ENCODE measurements at places on chromosomes 3 and 15.

GRCh38 chr3:183884427-183885296, at the start of gene PARL:
TSS of gene PARL (minus strand) at chr3:183884880. CDS start at chr3:183884846, 34 bp downstream.
- DNase-seq, result peak; percentile 91

DNA sequence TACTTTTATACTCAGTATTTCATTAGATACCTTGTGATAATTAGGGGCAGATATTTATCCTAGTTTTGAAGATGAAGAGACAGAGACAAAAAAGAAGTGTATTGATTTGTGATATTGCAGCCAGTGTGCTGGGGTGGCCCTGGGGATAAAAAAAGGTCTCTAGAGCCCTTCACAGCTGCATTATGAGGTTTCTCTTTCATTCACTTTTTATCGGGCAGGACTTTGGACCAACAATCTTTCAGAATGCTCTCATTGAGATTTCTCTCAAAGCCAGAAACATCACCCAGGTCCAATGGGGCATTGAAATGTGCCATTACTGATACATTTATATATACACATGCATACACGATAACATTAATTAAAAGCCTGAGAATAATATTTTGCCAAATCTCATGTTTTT, 20.5 kb upstream of the SELENOT start:
- no peak for DNase-seq

GRCh38 chr15:45759936-45760335, 125.1 kb downstream of the SQOR start:
- no peak for DNase-seq

GRCh38 chr3:122930063-122930997, 97.2 kb downstream of the SEMA5B start:
- DNase-seq, result no peak

DNA sequence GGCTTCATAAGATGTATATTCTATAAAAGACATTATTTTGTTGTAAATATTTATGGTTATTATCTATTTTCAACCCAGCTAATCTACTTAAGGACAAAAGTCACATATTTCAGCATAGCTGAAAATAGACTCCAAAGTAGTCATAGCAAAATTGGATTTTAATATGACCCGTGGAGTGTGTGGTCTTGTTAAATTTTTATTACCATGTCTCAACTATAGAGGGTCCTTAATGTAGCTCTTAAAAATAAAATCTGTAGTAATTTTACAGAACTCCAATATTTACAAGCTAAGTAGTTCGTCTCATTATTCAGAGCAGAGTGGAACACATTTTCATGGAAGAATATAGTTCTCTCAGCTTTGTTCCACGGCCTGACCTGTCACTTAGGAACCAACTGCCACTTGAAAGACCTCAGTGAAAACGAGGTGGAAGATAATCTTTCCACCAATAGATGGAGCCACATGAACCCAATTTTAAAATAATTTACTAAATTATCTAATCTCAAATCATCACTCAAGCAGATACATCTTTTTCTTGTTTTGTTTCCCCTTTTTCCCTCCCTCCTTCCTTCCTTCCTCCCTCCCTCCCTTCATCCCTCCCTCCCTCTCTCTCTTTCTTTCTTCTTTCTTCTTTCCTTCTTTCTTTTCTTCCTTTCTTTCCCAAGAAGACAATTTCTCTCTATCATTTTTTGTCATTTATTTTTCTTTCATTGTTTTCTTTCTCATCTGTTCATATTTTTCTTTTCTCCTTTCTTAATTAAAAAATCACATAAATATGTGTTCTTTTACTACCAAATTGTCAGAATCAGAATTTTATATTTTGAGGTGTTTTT, 97.2 kb downstream of the CLDN1 start:
- no peak for DNase-seq

DNA sequence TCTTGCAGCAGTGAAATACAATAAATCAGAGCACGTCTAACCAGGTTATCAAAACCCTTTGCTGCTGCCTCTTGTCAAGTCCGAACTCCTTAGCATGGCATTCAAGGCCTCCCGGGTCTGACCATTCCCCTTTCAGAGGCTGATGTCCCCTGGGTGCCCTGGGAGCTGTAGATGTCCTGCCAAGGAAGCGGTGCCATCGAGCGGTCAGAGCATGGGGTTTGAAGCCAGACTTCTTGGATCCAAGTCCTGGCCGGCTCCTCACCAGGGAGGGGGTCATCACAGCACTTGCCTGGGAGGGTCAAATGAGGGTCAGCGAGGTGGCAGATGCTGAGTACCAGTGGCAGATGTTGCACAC, 496 bp downstream of the TF start:
- no peak for DNase-seq

- DNase-seq, result peak; percentile 64
Observed at GRCh38 chr3:184017672-184018423, at the start of gene ABCC5. TSS of gene ABCC5 (minus strand) at chr3:184017884. CDS start at chr3:184014392, 3,492 bp downstream.

DNA sequence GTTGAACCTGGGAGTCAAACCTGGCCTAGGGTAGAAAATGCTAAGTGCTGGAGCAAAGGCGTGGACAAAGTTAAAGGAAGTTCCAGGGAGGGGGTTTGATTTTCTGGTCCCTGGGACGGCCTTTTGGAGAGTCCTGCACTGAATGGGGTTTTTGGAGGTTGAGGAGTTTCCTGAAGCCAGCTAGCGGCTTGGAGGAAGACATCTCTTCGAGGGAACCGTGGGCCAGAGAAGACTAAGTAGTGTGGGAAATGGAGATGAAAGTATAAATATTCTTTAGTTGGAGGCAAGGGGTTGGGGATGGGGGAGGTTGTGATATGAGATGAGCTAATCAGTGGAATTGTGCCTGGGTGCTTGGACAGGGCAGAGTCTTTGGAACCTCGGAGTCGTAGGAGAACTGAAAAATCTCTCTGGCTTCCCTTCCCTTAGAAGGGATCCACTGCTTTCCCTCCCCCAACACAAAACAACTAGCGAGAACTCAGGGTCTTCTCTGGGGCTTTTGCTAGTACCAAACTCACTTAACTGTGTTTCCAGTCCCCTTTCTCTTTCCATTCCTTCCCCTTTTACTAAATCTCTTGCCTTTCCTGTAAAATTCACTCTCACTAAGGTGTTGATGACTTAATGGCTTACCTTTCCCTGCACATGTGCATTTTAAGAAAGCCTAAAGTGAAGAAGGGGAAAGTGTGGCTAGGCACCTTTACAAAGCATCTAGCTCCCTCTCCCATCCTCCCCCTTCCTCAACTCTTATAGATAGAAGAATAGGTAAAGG, 1.0 kb downstream of the LPP start:
- no peak for DNase-seq

DNA sequence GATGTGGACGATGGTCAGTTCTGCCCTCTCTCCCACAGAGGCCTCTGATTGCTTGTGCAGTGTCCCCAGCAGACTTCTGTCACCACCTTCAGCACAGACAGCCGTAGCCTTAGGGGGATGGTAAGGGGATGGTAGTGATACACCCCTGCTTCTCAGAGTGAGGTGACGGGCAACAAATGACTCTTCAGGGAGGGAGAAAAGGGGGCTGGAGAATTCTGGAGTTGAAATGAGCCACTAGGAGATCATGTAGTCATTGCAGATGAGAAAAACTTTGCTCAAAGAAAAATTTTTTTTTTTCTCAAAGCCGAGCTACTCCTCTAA, 29.6 kb upstream of the TIMP4 start:
- DNase-seq, result no peak

- DNase-seq, result no peak
Observed at GRCh38 chr3:112979244-112979832, 4.4 kb upstream of the CD200R1 start.

GRCh38 chr3:197800379-197800778, 9.3 kb downstream of the LRCH3 start:
- no peak for DNase-seq

GRCh38 chr3:86985181-86985826, 5.6 kb downstream of the VGLL3 start:
- no peak for DNase-seq

DNA sequence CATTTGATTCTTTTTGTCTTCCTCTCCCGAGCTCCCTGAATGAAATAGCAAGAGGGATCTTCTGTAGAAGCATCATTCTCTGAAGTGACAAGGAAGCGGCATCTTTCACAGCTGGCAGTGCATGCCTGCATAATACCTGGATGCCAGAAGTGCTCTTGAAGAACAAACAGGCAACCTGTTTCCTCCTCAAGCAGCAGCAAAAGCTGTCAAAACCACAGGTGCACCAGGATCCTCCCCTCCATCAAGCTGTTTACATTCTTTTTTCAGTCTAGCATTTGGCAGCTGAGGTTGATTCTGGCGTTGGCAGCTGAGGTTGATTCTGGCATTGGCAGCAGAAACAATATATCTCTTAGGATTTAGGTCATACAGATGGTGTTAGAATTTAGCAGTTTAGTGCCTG, 979.0 kb downstream of the TUSC7 start:
- no peak for DNase-seq

DNA sequence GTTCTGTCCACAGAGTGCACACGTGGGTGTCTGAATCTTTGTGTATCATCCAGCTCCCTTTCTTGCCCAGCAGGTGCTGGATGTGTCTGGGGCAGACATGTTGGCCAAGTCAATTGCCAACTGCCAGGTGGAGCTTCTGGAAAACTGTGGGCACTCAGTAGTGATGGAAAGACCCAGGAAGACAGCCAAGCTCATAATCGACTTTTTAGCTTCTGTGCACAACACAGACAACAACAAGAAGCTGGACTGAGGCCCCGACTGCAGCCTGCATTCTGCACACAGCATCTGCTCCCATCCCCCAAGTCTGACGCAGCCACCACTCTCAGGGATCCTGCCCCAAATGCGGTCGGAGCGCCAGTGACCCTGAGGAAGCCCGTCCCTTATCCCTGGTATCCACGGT, 12.5 kb upstream of the RPP14 start:
- DNase-seq, result no peak

- no peak for DNase-seq
Observed at GRCh38 chr15:68436680-68437079, 4.7 kb upstream of the ITGA11 start.

GRCh38 chr3:158272081-158272480, 162.2 kb downstream of the RSRC1 start:
- DNase-seq, result no peak

DNA sequence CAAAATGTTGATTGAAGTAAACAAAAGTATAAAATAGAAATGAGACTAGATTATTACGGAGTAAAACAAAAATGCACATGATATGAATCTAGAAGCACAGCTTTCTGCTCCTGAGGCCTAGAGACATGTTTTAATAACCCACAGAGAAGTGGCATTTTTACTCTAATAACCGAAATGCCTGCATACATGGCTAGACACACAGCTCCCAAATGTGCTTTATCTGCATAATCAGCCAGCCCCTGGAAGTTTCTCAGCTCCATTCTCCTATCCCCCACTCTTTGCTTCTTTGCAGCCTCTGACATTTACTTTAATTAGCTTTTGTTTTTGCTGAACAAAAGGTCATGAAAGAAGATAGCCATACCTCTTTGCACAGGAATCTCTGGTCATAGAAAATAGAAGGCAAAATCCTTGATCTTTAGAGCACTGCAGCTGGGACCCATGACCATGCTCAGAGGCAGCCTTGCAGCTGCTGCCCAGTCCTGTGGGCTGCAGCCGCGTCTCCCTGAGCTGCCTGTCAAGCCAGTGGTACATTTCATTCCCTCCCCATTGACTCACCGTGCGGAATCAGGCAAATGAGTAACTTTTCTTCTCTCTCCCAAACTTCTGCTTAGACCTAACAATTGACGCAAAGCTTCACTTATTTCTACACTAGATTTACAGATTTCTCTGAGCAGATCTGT, at the start of gene VEPH1:
Gene VEPH1, minus strand, starts transcription at position 501 of the 680 bp plus-strand sequence. CDS start 8,067 bp downstream, outside the sequence.
- DNase-seq, result no peak

GRCh38 chr3:4939276-4939675, 40.0 kb upstream of the BHLHE40 start:
- DNase-seq, result no peak

- no peak for DNase-seq
Observed at GRCh38 chr3:43334976-43335375, 48.6 kb downstream of the SNRK start.

DNA sequence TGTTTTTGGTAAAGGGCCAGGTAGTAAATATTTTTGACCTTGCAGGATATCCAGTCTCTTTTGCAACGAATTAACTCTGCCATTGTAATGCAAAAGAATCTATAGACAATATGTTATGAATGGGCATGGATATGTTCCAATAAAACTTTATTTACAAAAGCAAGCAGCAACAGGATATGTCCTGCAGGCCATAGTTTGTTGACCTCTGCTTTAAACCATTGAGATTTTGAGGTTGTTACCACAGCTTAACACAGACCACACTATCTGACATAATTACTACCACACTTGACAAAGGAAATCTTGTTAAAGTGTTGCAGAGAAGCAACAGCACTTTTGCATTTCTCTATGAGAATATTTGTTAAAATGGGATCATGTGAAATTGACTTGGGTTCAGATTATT, 349.3 kb downstream of the ERC2 start:
- no peak for DNase-seq

- no peak for DNase-seq
Observed at GRCh38 chr15:60912984-60913697, 316.0 kb downstream of the RORA start.

DNA sequence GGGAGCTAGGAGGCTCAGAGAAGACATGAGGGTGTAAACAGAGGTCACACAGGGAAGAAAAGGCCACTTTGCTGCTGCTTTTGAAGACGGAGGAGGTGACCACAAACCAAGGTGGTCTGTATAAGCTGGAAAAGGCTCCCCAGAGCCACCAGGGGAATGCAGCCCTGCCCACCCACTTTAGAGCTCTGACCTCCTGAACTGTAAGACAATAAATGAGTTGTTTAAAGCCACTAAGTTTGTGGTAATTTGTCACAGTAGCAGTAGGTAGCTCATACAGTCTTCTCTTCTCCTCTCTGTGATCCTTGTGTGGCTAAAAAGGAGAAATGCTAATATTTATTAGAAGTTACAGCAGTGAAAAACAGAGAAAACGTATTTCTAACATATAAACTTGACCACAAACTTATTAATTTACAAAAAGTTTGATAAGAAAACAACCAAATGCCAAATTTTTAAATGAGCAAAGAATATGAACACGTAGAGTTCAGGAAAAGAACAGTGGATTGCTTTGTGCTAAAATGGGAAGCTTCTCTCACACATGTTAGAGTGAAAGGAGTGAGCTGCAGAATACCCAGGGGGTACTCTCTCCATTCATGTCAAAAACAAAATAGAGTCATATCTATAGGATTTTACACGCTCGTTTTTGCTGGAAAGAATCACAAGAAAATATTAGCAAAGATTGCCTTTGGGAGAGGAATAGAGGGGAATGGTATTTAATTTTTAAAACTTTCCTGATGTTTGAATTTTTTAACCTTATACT, 71.0 kb downstream of the NOX5 start:
- no peak for DNase-seq

- DNase-seq, result no peak
Observed at GRCh38 chr15:25780479-25781255, 82.5 kb downstream of the ATP10A start.

DNA sequence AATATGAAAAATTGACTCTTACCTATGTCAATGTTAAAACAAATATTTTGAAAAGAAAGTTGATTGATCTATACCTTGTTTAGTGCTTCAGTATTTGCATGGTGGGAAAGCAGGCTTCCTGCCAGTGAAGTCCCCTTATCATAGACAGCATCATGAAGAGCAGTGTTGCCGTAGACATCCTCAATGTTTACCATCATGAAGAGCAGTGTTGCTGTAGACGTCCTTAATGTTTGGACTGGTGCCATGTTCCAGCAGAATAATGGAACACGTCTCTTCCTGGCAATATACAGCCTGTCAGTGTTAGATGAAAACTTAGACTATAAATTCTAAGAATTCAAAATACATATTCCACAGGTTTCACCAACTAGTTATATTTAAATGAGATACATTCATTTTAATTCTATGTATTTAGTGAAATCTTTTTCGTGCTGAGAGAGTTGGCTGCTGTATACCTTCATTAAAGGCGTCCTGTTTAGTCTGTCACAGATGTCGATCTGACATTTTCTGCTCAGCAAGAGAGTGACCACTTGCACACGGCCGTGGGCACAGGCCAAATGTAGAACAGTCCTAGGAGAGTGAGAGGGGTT, 116.8 kb downstream of the LMLN start:
- no peak for DNase-seq

All from thoracic aorta (tissue), 2 donors.